Lung microvascular endothelial cell (primary cell): ENCODE measurements at places on chromosomes 7 and 10. TPM values are rescaled to one million over a fixed set of nuclear protein-coding genes. Genes with fewer than 3 reads are reported as not detected.

- no peak for DNase-seq
These were observed 150.9 kb downstream of the ZNF22 start for GRCh38 chr10:45151467-45152214.

Gene SFRP4
- total RNA-seq = under 0.01 TPM in 1 of 2 replicates, not detected in the other

DNA sequence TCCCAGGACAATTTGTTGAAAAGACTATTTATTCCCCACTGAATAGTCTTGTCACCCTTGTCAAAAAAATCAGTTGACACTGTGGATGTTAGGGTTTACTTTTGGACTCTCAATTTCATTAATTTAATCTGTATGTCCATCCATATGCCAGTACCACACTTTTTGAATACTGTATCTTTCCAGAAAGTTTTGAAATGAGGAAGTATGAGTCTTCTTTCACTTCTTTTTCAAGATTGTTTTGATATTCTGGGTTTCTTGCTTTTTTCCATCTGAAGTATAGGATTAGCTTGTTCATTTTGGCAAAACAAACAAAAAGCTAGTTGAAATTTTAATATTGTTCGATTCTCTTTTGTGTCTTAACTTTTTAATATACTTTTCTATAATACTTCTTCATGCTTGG, 21.7 kb downstream of the KLHDC10 start:
- no peak for DNase-seq

- DNase-seq = no peak
These were observed 32.0 kb downstream of the TMEM248 start for GRCh38 chr7:66953044-66953427.

DNA sequence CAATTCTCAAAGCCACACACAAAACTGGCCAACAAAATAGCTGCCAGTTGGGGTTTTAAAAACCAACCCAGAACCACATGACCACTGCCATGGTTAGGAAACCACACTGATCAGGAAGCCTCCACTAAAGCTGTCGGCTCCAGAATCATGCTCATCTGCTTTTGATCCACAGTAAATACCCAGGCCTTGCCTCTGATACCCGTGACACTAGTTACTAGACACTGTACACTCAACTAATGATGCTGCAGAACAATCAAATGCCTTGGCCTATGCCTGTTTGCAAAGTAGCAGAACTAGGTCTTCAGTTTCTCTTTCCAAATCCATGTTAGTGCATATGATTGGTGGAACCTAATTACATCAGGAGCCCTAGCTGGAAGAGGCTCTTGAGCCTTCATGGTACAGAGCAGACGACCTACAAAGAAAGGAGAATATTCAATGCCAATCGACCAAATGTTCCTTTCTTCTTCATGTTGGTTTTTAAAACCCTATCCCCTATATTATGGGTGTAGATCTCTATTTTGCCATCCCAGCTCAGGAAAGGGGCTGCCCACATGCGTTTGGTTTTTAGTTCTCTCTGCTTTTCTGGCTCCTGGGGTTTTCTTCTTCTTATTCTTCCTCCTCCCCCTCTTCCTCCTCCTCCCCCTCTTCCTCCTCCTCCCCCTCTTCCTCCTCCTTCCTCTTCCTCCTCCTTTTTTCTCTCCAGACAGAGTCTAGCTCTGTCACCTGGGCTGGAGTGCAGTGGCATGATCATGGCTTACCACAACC, 76.6 kb downstream of the CNNM2 start:
- DNase-seq = no peak

DNA sequence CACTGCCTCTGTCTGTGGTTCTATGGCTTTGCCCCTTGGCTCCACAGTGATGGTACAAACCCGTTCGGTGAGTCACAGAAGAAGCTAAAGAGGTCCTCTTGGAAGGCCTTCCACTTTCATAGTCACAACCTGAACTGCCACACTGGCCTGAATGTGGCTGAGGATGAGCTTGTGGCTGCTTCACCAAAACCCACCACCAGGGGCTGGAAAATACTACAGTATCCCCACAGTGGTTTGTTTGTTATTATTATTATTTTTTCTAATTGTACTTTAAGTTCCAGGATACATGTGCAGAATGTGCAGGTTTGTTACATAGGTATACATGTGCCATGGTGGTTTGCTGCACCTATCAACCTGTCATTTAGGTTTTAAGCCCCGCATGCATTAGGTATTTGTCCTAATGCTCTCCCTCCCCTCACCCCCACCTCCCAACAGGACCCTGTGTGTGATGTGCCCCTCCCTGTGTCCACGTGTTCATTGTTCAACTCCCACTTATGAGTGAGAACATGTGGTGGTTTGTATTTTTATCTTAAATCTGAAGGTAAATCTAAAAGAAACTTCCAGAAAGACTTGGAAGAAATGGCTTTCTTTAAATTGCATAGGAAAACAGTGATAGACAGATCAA, 160.8 kb upstream of the NPSR1 start:
- no peak for DNase-seq

Gene ASB15
- total RNA-seq = not detected in 2 replicates

DNA sequence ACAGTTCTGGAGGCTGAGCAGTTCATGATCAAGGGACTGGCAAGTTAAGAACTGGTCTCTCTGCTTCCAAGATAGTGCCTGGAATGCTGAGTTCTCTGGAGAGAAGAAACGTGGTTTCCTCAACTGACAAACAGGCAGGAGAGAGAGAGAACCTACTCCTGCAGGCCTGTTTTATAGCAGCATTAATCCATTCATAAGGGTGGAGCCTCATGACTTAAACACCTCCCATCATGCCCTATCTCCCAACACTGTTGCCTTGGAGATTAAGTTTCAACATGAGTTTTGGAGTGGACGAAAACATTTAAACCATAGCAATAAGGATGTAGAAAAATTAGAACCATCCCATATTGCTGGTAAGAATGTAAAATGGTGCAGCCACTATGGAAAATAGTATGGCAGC, 32.3 kb upstream of the IMMP2L start:
- no peak for DNase-seq

GRCh38 chr7:70704831-70705346, 427.1 kb upstream of the GALNT17 start:
- no peak for DNase-seq

DNA sequence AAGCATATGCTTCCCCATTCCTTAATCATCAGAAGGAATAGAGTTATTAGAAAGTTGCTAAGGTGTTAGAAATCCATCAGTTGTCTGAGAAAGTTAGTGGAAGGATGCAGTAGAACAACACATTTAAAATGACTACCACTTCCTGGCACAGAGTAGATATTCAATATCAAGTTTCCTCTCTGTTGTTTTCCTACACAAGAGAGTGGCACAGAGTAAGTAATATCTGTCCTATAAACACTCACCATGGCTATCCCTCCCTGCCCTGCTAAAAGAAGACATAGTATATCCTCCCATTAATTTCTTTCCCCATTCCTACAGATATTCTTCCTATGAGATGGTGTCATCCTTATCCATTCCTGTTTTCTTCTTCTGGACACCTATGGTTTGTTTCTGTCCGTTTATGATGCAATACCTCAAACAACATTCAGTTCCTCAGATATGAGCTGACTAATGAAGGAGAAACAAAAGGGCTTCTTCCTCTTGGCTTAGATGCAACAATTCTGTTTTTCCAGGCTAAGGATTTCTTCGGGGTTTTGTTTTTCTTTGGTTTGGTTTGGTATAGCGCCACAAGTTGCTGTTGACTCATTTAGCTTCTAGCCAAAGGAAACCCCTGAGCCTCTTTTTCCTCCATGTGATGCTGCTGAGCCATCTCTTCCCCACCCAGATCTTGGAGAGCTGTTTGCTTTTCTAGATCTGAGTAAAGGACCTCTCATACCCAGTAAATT, 32.9 kb upstream of the BPGM start:
- peak; percentile 97 for DNase-seq

Gene PTF1A
- total RNA-seq = not detected in 2 replicates

DNA sequence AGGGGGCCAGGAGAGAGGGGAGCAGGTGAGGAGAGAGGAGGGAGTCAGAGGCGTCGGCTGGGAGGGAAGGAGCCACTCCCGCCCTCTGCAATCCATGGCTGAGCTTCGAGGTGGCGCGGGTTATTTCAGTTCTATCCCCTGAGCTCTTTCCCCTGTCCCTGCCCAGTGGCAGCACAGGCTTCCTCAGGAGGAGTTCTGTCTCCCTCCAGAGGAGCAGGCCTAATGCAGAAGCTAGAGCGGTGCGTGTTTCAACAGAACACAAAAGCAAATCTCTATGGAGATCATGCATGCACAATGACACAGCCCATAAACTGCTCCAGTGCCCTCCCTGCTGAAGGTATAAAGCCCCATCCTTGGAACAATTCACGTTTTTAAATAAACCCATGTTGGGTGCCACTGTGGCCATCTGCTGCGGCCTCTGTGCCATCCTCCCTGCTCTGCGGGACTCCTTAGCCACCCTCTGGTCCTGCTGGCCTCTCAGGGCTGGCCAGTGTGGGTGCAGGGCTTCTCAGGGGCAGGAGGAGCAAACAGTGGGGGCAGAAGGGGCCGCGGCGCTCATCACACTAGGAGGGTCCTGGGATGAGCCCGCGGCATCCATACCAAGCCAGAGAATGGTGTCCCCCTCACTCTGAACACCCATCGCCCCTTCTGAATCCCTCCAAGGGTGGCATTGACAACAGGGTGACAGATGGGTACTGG, 192.6 kb upstream of the LYZL2 start:
- DNase-seq = no peak

- DNase-seq = no peak
These were observed 355.9 kb downstream of the KCNMA1 start for GRCh38 chr10:77281719-77282118.

- no peak for DNase-seq
These were observed 34.0 kb downstream of the LEP start for GRCh38 chr7:128274884-128275603.

DNA sequence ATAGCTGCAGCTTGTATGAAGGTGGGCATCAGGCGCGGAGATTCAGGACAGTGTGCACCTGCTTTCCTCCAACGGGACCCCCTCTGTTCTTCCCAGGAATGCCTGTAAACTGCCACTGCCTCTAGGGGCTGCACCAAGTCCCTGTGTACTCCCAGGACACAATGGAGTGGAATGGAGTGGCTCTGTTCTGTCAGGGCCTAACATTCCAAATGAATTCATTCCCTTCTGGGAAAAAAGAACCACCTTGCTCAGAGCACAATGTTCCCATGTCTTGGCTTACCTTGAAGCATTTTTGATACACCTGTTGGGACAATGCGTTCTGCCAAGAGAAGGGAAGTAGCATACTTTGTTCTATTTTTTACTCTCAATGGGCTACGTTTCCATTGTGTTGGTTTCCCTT, 339.4 kb downstream of the FRMD4A start:
- DNase-seq = peak; percentile 24

Gene CAMK2B
- total RNA-seq = under 0.01 and 0.22 TPM in 2 replicates
